HepG2 (cell line): ENCODE measurements at places on chromosomes 12 and 14.

DNA sequence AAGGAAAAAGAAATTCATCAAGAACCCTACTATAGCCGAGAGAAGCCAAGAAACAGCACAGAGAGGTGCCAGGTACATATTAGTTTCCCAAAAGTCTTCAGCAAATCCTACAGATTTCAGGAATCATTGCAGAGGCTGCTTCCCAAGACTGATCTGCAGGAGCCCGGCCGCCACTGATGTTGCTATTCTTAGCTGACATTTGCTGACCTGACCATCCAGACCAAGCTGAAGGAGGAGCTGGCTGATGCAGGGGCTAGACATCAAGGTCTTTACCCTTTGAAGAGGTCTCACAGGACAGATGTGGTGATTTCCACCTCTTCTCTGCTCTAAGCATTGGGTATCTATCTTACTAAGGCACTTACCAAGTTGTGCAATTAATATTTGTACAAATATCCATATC is 444.8 kb upstream of the SOX5 start:
- no peaks in the 10 kb centered on the region for H3K4me1 ChIP-seq
- H3K27me3 ChIP-seq, result no peaks in the 10 kb centered on the region
- no peak overlapping the region for H3K4me3 ChIP-seq
- DNase-seq, result no peak
- H3K27ac ChIP-seq, result no peak overlapping the region
- H3K36me3 ChIP-seq, result no peaks in the 10 kb centered on the region

DNA sequence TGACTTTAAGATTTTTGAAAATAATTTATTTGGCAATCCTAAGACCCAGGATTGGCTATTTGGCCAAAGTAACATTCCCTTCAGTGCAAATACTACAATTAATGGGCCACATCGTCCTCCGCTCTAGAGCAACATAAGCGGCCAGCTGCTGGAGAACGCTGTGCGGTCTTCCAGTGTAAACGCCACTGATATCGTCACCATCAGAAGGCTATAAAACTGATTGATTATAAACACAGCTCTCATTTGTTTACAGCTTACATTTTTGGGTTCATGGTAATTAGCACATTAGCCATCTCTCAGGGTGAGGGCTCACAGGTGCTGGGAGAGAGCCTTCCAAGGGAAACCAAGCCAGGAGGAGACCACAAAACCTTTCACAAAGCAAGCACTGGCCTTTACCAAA is 130.1 kb upstream of the BMP4 start:
- no peaks in the 10 kb centered on the region for H3K36me3 ChIP-seq
- peak overlapping the region; percentile 15 for H3K27ac ChIP-seq
- DNase-seq, result no peak

GRCh38 chr12:127113945-127114344 is 1153.0 kb upstream of the TMEM132C start:
- no peaks in the 10 kb centered on the region for H3K36me3 ChIP-seq
- no peaks in the 10 kb centered on the region for H3K4me1 ChIP-seq
- no peaks in the 10 kb centered on the region for H3K27me3 ChIP-seq
- DNase-seq, result no peak
- no peak overlapping the region for H3K4me3 ChIP-seq

GRCh38 chr12:48826209-48826855 is 8.0 kb downstream of the CACNB3 start:
- DNase-seq, result no peak
- no peak overlapping the region for H3K4me3 ChIP-seq
- H3K4me1 ChIP-seq, result no peaks in the 10 kb centered on the region
- peaks cover 20% of the 10 kb centered on the region for H3K36me3 ChIP-seq
- no peak overlapping the region for H3K27ac ChIP-seq

DNA sequence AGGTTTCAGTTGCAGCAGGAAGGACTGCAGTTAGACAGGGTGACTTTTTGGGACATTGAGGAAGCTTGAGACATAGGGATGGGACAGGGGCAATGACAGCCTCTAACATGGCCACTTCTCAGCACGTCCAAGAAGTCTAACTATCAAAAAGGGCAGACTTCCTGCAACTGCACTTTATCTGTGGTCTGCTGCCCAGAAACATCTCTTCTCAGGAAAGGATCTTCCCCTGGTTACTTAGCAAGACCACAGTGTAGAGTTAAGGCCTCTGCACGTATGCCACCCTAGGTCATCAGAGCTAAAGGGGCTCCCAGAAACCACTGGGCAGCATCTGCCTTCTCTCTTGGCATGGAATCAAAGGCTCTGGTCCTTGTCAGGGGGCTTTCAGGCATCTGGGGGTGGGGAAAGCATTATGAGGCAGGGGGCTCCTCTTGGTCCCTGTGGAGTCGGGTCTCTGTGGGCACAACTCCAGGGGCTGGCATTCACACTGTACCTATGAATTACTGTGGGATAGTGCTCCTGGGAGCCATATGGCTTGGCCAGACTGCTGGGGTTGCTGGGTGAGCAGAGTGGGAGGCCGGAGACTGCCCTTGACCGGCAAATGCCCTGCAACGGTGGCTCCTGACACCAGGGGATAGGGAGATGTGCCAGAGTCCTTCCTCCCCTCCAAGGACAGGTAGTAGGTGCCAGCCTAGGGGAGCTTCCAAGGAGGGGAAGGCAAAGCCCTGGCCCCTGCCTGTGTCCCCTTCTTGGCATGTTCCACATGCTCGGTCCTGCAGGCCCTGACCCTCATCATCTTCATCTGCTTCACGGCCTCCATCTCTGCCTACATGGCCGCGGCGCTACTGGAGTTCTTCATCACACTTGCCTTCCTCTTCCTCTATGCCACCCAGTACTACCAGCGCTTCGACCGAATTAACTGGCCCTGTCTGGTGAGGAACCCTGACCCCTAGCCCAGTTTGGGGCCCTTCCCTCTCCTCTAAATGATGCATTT is 1.0 kb downstream of the CMTM5 start:
- no peaks in the 10 kb centered on the region for H3K36me3 ChIP-seq
- no peak overlapping the region for H3K4me3 ChIP-seq

- DNase-seq, result no peak
- no peaks in the 10 kb centered on the region for H3K27me3 ChIP-seq
- no peak overlapping the region for H3K27ac ChIP-seq
- no peaks in the 10 kb centered on the region for H3K36me3 ChIP-seq
Observed at GRCh38 chr14:67405771-67406170, 6.2 kb downstream of the PLEK2 start.
